Activated CD4-positive, CD25-positive, alpha-beta regulatory T cell (primary cell): ENCODE measurements at places on chromosomes 1 and 21.

DNA sequence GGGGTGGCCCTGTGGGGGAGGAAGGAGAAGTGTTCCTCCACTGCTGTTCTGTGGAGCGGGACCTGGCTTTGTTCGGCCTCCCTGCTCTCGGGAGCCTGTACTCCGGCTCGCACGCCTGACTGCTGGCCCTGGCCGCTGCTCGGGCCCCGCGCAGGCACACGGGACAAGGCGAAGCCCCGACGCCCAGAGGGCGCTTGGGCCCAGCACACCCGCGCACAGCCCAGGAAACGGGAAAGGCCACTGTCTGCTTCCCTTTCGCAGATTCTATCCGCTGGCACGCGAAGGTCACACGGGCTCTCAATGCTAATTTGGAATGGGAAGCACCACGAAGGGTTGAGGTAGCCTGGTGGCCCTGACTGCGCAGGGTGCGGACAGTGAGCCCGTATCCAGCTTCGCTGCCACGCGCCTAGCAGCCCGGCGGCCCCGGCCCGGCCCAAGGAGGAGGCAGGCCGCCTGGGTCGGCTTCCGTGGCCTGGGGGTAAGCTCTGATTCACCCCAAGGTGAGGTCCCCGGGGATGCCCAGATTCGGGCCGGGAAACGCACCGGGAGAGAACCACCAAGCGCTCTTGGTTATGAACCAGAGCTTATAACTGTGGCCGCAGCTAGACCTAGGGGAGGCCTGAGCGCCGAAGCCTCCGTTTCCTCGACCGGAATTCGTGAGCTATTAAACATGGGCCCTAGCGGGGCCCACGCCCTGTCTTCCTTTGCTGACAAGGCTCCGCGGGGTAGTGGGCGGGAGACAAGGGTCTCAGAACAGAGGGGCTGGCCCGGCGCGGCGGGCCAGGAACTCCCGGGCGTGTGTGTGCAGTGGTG lies 19.7 kb upstream of the TBX15 start:
- no peak for DNase-seq

DNA sequence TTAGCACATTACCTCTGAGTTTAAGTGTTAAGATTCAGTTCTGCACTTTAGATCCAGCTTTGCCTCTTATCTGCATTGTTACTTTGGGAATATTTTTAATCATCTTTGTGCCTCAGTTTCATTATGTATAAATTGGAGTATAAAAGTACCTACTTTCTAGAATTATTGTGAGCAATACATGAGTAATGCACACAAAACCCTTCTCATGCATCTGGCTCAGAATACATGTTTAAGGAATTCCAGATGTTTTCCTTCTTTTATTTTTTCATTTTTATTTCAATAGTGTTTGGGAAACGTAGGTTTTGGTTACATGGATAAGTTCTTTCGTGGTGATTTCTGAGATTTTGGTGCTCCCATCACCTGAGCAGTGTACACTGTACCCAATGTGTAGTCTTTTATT lies 14.2 kb downstream of the C8A start:
- DNase-seq, result no peak

- DNase-seq, result no peak
Observed at GRCh38 chr1:181126871-181127587, 38.5 kb downstream of the IER5 start.

DNA sequence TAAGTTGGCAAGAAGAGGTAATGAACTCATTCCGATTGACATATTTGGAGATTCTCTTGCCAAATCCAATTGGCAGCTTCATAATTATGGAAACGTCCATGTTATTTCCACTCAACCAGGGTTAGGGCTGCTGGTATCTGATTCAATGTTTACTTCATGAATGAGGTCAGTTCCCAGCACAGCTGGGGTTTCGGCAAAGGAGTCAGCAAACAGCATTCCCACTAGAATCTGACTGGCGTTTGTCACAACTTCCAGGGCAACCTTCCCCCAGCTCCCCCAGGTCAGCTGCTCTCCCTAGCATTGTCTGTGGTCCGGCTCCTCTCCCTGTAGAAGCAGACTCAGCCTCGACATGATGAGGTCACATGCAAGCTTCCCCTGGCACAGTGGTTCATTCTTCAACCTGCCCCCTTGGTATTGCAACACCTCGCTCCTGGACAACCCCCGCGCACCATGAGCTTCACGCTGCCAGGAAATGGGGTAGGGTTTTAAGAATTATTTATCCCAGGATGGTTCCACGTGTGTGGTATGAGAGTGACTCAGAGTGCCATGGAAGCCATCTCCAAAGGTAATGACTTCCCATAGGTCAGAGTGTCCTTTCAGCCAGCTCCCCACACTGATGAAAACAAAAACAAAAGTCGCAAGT lies 100.7 kb upstream of the SLC25A33 start:
- no peak for DNase-seq

DNA sequence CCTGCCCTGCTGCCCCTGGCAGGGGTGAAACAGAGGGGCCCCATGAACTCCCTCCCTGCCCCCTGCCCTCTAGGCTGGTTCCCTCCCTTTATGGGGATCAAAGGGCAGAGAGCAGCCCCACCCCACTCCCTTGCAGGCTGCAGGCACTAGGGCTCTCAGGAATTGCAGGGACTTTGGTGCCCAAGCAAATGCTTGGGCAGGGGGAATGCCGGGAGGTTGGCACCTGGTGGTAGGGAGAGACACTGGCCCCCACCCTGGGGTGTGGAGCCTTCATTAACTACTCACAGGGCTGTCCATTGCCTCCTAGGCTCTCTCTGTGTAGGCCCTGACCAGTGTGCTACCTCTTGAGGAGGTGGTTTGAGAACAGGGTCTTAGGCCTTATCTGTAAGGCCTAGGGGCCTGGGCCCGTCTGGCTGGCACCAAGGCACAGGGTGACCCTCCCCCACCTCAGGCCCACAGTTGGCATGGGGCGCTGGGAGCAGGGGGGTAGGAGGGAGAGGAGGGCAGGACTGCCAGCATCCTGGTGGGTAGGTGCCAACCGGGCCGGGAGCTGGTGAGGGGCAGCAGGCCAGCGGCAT lies 4.7 kb downstream of the ZBTB7B start:
- no peak for DNase-seq
